ENCODE measurements at places on chromosomes 12 and 14. TPM values are rescaled to one million over a fixed set of nuclear protein-coding genes. Genes with fewer than 3 reads are reported as not detected.
A peak's percentile ranks its signal among the peaks of the same experiment; 100 is the strongest.

DNA sequence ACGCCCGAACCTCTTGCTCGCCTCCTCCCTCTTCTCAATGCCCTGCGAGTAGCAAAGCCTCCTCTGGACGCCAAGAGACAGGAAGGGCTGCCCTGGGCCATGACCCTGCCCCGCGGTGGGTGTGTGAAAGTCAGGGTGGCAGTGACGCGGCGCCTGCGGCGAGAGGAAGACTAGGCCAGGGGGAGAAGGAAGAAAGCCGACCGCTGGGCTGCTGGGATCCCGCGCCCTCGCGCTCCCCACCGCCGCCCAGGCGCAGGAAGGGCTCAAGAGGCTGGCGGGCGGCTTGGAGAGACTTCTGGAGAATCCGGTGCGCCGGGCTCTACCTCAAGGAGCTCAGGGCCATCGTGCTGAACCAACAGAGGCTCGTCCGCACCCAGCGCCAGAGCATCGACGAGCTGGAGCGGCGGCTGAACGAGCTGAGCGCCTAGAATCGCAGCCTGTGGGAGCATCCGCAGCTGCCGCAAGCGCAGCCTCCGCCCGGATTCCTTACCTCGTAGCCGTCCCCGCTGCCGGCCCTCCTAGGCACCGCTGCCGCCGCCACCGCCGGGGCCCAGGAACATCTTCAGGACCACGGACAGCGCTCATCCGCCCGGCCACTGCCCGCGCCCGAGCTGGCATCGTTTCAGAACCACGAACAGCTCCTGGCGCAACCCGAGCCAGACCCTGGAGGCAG is 105.0 kb upstream of the PRB2 start:
- no peaks in the 10 kb centered on the region for H3K4me1 ChIP-seq
- DNase-seq: peak; percentile 94
- H3K27ac ChIP-seq: no peak overlapping the region
- H3K4me3 ChIP-seq: no peak overlapping the region
- no peaks in the 10 kb centered on the region for H3K36me3 ChIP-seq
- no peaks in the 10 kb centered on the region for H3K27me3 ChIP-seq

DNA sequence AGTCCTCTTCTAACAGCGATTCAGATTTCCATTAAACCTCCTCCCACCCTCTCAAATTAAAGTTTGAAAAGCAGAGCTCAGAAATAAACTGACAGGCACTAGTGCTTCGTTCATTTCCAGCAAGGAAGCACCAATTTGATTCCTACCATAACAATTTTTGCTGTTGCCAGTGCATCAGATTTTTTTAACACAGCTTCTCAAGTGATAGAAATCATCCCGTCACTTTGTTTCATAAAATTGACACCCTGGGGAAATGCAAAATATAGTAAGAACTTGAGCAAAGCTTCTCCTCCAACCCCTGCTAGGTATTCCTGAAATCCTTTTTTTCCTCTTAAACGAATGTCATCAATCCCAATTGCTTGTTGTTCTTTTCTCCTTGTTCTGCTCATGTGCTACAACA is 332.1 kb downstream of the FOXG1 start:
- no peak overlapping the region for H3K4me3 ChIP-seq
- H3K27me3 ChIP-seq: no peaks in the 10 kb centered on the region
- H3K36me3 ChIP-seq: no peaks in the 10 kb centered on the region
- no peaks in the 10 kb centered on the region for H3K4me1 ChIP-seq
- DNase-seq: no peak

- H3K27me3 ChIP-seq: peaks cover 4% of the 10 kb centered on the region
- H3K4me1 ChIP-seq: peaks cover 23% of the 10 kb centered on the region
- no peaks in the 10 kb centered on the region for H3K36me3 ChIP-seq
- H3K4me3 ChIP-seq: peak within 1 kb of the TSS; percentile 52
Measured at GRCh38 chr14:36661506-36662257, at the start of gene PAX9. Gene PAX9 (plus strand): TSS chr14:36661860. CDS start chr14:36662090, 230 bp downstream.

NPFF gene
- not detected for total RNA-seq

DNA sequence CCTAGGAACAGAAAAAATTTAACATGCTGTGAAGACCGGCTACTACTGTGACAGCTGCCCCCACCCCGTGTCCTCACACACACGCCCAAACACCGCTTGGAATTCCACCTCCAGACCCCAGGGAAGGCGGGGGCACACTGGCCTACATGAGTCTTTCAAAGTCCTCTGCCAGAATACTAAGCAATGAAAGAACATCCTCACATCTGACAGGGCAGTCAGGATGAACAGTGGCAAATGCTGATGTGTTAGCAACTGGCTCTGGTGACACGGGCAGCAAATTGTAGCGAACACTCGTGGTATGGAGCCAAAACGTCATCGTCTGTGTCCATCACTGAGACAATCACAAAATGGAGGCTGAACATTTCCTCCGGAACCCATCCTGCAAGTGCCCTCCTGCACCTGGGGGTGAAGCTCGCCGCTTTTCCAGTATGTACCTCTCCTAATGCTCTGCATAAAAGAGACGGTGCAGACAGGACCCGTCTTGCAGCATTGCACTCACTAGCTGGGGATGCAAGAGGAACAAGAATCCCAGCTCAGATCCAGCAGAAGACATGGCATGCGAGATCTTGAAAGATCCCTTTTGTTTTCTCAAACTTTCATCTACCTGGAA is 94.8 kb downstream of the BCL11B start:
- no peak for DNase-seq
- H3K27me3 ChIP-seq: no peaks in the 10 kb centered on the region
- H3K4me1 ChIP-seq: no peaks in the 10 kb centered on the region
- H3K4me3 ChIP-seq: no peak overlapping the region

All from pancreas (tissue), 10 donors.